Fibroblast of skin of left quadriceps (primary cell): ENCODE measurements at places on chromosomes 2 and 18.

DNA sequence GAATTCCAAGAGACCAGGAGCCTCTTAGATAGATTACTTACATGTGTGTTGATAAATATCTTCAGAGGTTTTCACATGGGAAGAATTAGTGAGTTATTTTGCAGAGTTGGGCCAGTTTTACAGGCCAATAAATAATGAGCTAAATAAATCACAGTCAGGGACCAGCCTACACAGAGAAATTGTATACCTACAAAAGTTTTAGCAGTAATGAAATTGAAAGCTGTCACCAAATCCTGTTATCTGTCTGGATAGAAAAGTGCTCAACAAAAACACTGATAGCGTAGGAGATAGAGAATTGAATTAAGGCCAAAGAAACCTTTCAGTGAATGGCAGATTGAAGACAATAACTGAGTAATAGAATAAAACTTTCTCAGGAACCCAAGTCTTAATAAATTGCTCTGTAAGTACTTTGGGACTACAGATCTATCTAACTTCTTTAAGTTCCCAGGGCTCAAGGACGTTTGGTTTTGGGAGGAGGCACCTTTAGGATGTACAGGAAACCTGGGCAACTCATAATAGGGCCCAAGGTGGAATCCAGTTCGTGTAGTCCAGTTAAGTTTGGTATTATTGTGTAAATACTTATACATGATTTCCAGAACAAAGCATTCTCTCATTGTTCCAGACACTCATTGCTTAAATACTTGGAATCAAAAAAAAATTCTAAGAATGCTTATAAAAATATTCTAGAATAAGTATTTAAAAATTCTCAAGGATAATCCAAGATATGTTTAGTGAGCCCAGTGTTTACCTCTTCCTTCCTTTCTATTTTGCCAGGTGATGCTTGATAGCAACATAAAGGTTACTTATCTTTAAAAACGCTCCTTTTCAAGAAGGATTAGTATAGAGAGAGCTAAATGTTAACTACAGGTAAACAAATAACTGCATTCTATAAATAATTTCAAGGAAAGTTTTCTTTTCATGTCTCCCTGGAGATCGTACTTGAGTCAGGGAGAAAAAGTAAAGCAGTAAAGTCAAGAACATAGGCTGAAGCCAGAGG lies 134.5 kb downstream of the NCKAP5 start:
- no peak for DNase-seq

DNA sequence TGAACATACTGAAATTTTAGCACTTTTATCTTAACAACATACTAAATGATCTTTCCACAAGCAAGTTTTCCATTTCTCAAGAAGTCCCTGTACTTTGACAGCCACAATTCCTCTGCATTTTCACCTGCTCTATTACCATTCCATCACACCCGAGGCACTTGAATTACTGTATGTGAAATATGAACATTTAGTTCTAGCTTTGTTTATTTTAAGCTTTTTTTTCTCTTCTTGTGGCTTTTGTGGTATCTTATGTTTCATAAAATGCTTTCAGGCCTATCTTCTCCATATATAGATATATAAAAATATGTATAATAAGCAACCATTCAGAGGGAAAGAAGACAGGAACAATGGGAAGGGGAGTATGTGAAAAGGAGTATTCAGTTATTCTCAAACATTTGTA lies 693.9 kb downstream of the SATB2 start:
- DNase-seq = peak; percentile 6

GRCh38 chr2:150778828-150779227 lies 291.4 kb upstream of the RND3 start:
- DNase-seq = no peak

- DNase-seq = peak; percentile 32
These were observed 66.2 kb downstream of the STAT1 start for GRCh38 chr2:190947711-190948251.

GRCh38 chr18:42824178-42824577 lies 291.3 kb downstream of the RIT2 start:
- DNase-seq = no peak

GRCh38 chr2:198628596-198628995 lies 824.2 kb downstream of the PLCL1 start:
- DNase-seq = no peak

- no peak for DNase-seq
These were observed 36.8 kb downstream of the TRIP12 start for GRCh38 chr2:229884775-229885699.

- DNase-seq = no peak
These were observed 70.0 kb downstream of the RRM2 start for GRCh38 chr2:10192392-10193015.

DNA sequence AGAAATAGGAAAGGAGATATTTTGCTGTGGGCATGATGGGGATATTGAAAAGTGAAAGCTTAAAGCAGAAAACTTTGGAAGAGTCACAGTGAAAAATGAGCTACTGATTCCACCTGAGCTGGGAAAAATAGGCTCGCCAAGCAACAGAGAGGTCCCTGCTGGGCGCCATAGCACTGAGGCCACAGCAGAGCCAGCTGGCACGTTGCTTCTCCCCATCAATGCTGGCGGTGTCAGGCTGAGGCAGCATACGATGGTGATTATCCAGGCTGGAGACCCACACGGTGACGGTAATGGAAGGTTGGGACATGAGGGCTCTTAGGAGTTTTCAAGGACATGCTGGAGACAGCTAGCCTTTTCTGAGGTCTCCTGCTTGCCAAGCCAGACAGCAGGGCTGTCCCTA lies 25.8 kb upstream of the DTNB start:
- no peak for DNase-seq

GRCh38 chr2:105647731-105648130 lies 97.0 kb upstream of the NCK2 start:
- no peak for DNase-seq

DNA sequence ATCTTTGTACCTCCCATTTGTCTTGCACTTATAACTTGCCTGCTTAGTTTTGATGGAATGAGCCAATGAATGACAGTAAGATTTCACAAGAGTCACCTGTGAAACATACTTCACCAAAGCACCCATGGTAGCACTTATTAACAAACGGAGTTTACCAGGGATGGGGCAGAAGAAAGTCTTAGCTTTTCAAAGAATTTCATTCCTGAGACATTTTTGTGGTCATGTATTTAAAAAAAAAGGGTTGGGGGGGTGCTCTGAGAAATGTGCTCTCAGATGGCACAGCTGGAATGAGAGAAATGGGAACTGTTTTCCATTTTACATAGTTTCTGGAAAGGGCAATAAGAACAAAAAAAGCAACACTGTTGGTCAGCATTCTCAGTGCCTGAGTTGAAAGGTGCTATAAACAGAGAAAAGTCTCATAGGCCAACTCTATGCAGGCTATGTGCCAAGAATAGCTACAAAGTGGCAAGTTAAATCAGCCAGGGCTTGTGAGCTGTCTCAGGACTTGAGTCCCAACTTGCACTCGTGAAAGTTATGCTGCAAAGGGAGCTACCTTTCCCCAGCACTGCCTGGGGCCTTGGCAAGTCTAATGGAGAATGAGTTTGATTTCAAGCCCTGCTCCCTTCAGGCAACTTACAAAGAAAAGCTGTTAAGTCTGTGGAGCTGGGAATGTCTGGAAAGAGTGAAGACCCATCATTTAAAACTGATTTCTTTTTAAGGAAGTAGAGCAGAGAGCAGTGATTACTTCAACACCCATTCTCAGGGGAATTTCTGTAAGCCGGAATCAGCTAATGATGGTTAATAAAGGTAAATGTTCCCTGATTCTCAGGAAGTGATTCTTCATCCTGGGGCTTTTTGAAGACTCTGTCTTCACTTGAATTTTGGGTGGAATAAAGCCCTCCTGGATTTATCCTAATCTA lies 170.6 kb downstream of the SLC8A1 start:
- peak; percentile 52 for DNase-seq

DNA sequence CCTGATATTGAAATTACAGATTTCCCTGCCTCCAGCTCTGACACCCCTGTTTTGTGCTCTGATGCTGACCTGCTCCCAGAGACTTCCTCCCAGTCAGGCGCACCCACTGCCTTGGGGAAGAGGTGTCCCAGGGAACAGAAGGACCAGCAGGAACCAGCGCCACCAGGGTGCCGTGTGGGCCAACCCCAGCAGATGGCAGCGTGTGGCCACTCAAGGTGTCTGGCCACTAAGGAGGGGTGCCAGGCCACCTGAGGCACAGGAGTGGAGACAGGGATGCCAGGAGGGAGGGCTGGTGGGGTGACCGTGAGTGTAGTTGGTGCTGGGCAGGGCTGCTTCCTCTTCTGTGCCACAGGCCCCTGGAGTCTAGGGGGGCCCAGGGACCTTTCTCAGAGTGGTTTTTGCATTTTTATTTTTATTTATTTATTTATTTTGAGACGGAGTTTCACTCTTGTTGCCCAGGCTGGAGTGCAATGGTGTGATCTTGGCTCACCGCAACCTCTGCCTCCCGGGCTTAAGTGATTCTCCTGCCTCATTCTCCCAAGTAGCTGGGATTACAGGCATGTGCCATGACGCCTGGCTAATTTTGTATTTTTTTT lies 56.0 kb downstream of the TEX44 start:
- DNase-seq = no peak

DNA sequence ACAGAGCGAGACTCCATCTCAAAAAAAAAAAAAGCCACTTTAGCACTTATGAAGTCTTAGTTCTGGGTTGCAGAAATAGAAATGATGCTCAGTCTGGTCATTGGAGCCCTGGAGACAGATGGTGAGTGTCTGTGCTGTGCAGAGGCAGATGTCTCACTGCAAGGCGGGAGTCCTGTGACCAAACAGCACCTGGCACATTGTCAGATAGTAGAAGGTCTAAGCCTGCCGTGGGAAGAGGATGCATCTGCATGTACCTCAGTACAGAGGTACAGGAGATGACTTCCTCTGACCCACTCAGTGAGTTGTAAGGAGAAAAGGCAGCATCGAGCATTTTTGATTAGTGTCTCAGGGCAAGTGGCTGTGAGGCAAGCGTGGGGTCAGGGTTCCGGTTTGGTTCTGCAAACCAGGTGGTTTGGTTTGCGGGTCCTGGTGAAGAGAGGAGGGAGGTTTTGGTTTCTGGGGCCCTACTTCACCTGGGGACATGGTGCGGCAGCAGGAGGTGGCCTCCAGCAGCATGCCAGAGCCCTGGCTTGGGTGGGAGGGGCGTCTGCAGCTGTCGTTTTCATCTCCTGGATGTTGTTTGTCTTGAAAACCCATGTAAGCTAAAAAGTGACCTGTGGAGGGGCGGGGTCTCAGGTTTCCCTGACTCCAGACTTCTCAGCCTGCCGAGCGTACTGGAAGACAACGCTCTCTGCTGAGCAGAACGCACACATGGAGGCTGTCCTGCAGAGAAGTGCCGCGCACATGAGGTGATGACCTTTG lies 3.8 kb downstream of the RBFA start:
- DNase-seq = no peak

DNA sequence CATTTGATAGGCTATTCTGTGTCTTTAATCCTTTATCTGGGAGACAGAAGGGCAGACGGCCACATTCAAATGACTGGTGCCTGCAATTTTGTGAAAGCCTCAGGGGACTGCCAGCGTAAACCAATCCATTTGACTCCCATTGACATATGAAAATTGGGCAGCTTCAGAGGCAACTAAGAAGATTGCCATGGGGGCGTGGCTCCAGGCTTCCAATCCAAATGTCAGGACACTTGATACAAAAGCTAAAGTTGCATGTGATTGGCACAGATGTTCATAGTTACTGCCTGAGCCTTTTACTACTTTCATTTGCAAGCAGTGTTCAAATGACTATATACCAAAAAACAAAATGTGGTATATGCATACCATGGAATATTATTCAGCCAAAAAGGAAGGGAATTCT lies 42.0 kb downstream of the SPC25 start:
- no peak for DNase-seq

DNA sequence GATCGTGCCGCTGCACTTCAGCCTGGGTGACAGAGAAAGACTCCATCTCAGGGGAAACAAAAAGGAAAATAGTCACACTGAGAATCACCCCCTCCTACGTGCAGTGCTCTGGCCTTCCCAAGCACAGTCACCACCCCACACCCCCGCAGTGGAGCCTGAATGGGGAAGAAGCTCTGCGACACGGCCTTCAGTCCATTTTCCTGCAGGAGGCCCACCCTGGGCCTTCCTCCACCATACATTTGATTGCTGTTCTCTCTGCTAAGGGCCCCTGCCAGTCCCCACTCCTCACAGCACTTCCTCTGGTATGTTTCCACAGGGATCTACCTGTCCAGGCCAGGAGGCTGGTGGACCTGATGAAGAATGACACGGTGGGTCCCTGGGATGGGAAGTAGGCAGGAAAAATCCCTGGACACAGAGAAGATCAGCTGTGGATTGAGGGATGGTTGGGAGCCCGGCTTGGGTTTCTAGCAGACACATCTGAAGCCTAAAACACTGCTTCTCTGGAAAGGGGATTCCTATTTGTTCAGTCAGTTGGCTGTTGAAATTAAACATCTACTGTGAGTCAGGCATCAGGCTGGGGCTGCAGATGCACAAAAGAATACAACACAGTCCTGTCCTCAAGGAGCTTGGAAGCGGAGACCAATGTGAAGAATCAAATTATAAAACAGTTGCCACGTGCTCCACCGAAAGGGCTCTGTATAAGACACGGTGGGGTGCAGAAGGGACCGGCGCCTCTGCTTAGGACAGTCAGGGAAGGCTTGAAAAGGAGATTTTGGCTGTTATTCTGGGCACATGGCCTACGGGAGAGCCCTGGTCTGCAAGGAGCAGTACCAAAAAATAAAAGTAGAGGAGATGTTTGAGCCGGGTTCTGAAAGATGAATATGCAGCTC lies 82.2 kb downstream of the PLB1 start:
- no peak for DNase-seq

DNA sequence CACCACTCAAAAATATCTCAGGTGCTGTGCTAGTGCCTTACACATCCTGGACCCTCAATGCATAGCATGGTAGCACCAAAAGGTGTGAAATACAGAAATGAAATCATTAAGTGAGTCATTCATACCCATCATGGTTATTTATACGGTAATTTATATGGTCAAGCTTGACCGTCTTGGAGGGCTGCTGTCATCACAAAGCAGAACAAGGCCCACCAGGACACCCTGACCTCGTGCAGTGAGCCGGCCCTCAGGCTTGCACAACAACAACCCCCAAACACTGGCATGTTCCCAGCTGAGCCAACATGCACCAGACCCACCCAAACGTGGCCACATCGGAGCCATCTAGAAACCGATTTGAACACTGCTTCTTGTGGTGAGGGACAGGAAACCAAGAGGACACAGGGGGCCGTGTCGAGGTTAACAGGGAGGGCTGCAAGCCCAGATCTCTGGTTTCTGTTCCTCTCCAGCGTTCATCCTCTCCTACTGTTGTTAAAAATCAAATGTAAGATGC lies 378.5 kb upstream of the ID2 start:
- DNase-seq = no peak
